ENCODE measurements at places on chromosomes 3 and 15.

DNA sequence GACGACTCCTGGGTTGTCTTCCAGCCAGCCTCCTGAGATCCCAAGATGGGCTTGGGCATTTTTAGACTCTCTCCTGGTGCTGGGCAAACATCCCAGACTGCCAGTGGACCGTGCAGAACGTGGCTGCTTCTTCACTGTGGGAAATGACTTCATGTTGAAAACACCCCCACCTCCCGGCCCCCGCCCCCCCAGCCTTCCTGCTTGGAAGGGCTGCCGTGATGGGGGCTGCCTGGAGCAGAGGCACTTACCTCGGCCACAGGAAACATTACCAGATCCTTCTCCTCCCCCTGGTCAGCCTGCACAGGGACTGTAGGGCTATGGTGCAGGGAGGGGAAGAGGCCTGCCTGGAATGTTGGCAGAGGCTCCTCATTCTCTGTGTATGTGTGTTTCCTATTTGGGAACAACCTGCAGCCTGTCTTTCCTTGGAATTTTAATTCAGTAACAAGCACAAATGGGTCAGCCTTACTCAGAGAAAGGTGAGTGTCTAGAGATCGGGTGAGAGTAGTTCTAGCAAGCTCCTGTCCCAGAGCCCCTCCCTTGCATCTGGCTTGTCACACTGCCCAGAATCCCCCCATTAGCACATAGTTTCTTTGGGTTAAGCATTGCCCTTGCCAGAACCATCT is 90.8 kb downstream of the ANP32A start:
- DNase-seq = no peak

- DNase-seq = no peak
Observed at GRCh38 chr3:34837848-34838741, 801.2 kb upstream of the ARPP21 start.

DNA sequence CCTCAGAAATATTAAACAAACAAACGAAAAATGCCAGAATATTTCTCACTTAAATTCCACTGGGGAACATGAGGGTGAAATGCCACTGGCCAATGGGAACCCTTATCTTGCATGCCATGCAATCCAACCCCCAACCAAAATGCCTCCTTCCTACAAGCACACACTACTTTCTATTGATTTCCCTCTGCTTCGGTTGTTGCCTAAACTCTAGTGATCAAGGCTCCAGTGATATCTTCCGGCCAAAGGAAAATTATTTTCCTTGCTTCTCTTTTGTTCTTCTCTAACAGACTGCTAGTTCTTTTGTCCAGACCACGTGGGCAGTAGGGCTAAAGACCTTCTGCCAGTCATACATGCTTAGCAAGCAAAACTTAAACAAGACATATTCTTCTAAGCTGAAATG is 115.7 kb downstream of the TMCC1 start:
- DNase-seq = no peak

DNA sequence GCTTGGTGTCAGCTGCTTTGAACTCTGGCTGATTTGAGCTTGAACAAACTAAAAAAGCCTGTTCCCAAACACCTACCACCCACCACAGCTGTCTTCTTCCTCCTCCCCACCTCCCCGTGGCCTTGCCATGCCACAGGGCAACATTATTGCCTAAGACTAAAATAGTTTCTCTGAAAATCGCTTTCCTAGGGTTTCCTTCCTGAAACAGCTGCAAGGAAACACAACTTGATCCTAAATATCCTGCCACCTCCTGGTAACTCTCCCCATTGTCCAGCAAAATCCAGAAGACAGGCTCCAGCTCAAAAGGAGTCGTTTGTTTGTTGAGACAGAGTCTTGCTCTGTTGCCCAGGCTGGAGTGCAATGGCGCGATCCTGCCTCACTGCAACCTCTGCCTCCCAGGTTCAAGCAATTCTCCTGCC is 193.9 kb upstream of the TPM1 start:
- DNase-seq = no peak
